Right ventricle myocardium superior (tissue), 1 donor: ENCODE measurements at places on chromosomes 3 and 15. TPM values are rescaled to one million over a fixed set of nuclear protein-coding genes. Genes with fewer than 3 reads are reported as not detected.

DNA sequence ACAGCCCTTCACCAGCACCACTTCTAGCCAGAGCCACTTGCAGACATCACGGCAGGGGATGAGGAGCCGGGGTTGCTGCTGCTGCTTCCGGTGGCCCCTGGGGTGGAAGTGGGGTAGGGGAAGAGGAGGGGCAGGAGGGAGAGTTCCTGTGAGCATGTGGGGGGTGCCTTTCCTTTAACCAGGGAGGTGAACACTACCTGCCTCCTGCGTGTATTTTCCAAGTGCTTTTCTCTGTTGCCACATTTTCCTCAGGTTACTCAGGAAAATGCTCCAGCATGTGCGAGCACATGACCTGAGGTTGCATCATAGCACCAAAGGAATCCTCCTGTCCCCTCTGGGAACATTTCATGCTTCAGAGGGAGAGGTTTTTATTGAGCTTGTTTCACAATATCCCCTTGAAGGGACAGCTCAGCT, 12.2 kb upstream of the SACM1L start:
- no peak for DNase-seq

Gene EFCC1
- 2.4 TPM for total RNA-seq

Gene C3orf49
- not detected for total RNA-seq

- no peak for DNase-seq
Observed at GRCh38 chr15:87537295-87537694, 719.2 kb downstream of the NTRK3 start.

GRCh38 chr15:75235760-75236729, 22.1 kb upstream of the GOLGA6C start:
- DNase-seq = peak; percentile 66

DNA sequence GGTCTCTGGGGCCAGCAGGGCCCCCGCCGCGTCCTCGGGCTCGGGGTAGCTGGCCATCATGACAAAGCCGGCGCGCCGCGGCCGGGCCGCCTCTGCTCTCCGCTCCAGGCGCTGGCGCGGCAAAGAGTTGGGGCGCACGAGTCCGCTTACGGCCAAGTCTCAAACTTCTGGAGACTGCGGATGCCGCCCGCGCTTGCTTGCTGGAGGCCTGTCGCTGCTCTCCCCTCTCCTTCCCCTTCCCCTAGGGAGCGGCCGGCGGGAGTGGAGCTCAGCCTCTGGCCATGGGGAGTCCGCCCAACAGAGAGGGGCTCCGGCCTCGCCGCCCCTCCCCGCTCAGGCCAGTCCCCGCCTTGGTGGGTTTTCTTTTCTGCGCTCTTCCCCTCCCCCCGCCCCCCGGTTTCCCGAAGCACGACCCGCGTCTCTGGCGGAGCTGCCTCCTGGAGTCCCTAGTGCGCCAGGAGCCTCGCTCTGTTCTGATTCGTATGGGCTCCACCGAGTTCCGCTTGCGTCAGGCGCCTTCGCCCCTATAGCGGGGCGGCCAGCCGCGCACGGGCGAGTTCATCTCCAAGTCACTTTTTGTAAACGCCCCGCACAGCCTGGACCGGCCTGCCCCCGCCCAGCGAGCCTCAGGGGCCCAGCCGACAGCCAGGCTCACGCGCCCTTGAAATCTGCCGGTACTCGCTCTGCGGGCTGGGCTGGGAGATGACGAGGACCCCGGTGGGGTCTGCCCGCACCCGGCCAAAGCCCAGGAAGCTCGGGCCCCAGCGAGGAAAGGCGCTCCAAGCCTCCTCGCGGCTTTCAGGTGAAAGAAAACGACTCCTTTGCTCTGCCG, at the start of the genes FOXL2 and FOXL2NB:
FOXL2 (minus strand) TSS at position 475 of the 832 bp plus-strand sequence; CDS start at position 60, 415 bp downstream.
FOXL2NB (plus strand) TSS at position 555 of the 832 bp plus-strand sequence; CDS start at position 703, 148 bp downstream.
- no peak for DNase-seq

DNA sequence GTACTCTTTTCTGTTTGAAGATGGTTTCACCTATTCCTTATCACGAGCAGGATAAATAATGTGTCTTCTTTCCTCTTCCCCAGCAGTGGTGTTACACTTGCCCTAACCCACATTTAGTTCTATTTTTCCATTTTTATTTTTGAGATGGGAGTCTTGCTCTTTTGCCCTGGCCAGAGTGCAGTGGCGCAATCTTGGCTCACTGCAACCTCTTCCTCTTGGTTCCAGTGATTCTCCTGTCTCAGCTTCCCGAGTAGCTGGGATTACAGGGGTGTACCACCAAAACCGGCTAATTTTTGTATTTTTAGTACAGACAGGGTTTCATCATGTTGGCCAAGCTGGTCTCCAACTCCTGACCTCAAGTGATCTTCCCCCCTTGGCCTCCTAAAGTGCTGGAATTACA, 372.4 kb downstream of the FOXP1 start:
- DNase-seq = peak; percentile 58

Gene AHSG
- not detected for total RNA-seq

Gene SNTN
- total RNA-seq = not detected

GRCh38 chr3:76463501-76463900, 576.4 kb upstream of the ROBO2 start:
- DNase-seq = no peak

DNA sequence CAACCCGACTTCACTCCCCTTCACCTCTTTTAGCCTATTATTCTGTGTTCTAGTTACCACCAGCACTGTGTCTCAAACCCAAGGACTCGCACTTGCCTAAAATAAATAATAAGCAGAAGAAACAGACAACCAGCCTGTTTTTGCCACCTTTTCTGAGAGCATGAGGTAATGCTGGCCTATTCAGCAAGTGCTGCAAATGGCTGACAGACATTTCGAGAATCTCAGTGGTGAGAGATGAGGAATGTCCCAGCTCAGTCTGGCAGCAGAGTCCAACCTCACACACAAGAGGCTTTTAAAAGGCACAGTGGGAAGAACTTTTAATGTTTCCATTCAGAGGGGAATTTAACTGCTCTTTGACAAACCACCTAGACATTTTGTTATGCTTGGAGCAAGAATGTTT, 143.3 kb upstream of the GMNC start:
- no peak for DNase-seq

DNA sequence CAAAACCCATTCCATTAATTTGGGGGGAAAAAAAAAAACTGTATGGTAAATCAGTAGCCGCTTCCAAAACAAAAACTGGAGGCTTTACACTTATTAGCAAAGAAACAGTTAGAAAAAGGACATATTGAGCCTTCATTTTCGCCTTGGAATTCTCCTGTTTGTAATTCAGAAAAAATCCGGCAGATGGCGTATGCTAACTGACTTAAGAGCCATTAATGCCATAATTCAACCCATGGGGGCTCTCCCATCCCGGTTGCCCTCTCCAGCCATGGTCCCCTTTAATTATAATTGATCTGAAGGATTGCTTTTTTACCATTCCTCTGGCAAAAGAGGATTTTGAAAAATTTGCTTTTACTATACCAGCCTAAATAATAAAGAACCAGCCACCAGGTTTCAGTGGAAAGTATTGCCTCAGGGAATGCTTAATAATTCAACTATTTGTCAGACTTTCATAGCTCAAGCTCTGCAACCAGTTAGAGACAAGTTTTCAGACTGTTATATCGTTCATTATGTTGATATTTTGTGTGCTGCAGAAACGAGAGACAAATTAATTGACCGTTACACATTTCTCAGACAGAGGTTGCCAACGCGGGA, 9.4 kb upstream of the RPL24 start:
- DNase-seq = no peak

DNA sequence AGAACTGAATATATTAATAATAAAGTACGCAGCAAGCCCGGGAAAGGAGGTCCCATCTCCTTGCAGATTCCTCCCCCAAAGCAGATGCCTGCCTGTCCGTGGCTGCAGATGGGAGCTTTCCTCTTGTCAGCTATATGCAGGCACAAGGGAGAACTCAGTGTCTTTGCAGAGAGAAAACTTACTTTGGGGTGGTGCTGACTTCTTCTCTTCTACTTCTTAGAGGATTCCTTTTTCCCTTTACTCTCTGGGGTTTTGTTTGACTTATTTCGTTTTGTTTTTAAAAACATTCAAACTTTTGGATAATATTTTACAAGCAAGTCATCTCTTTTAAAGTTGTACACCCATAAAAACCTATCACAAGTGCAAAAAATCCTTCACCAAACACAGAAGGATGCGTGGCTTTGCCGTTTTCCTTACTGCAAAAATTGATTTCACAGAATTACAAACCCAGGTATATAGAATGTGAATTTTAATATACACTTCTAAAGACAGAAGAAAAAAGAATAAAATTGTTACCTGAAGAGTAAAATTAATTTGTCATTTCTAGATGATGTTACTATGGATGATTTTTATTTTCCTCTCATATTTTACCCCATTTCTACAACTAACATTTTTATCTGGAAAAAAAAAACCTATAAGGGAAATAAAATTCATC, 65.3 kb upstream of the IGF1R start:
- DNase-seq = no peak

Gene TRIM42
- total RNA-seq = not detected

DNA sequence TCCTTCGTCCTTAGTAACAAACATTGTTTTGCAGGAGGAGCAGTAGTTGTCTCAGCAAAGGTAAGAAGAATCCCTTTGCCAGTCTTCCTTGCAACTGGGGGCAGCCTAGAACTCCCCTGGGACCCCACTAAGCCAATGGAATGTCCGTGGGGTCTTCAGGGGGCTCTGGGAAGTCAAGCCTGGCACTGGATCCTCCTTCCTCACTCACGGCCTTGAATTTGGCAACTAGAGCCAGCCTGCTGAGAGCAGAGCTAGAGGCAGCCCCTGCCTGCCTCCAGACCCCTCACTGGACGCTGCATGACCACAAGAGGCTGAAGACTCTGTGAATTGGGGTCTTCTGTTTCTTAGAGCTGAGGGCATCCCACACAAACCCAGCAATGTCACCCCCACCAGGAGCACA, 18.6 kb upstream of the PRR23E start:
- no peak for DNase-seq

GRCh38 chr3:100009276-100010086, 104.8 kb downstream of the FILIP1L start:
- no peak for DNase-seq

Gene SPTBN5
- total RNA-seq = 3.4 TPM

GRCh38 chr15:38895326-38896255, 331.0 kb upstream of the RASGRP1 start:
- DNase-seq = no peak

- no peak for DNase-seq
Observed at GRCh38 chr3:53824795-53825194, 21.4 kb downstream of the CHDH start.

GRCh38 chr3:7978087-7978422, 523.6 kb upstream of the LMCD1 start:
- DNase-seq = peak; percentile 48

DNA sequence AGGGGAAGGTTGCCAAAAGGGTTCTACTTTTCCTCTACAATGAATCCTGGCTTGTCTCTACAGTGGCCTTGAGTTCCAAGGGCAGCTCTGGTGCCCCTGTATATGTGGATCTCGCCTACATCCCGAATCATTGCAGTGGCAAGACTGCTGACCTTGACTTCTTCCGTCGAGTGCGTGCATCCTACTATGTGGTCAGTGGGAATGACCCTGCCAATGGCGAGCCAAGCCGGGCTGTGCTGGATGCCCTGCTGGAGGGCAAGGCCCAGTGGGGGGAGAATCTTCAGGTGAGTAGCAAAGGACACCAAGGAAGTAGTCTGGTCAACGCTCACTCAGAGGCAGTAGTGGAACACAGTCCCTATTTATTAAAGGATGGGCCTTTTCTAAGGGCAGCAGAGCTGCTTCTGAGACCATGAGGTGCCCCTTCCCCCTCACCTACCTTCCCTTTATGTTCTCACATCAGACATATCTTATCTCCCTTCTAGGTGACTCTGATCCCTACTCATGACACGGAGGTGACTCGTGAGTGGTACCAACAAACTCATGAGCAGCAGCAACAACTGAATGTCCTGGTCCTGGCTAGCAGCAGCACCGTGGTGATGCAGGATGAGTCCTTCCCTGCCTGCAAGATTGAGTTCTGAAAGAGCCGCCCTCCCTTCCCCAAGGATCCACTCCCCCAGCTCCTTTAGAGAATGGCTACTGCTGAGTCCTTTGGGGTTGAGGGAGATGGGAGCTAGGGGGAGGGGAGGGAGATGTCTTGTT, 12.4 kb downstream of the MAP1A start:
- no peak for DNase-seq

GRCh38 chr3:159451067-159451466, 537.6 kb upstream of the IL12A start:
- no peak for DNase-seq

GRCh38 chr3:145370870-145371269, 790.1 kb downstream of the PLOD2 start:
- DNase-seq = no peak

Gene TMEM87A
- total RNA-seq = 17.3 TPM
